ENCODE measurements at places on chromosomes 12 and 14.

- no peak for DNase-seq
These were observed 13.3 kb downstream of the BEST3 start for GRCh38 chr12:69685810-69686209.

DNA sequence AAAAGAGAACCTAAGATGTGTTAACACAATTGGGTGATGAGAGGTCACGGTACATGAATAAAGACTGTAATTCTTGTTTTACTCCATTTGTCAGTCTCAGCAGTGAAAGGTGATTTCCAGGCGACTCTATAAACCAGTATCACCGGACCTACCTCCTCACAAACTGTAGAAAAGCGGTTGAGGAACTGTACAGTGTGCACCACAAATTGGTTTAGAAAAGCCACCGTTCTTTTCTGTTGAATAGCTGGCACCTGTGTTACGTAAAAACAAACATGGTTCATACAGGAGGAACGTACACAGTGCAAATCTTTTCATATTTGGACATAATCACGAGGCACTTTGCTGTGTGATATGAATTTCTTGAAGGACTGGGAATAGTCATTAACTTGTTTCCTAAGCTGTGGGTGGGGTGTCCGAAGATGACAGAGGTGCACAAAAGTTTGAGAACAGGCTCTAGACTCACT lies 663 bp downstream of the WASHC3 start:
- DNase-seq = no peak

GRCh38 chr12:46435625-46436024 lies 63.1 kb upstream of the SLC38A2 start:
- DNase-seq = no peak

DNA sequence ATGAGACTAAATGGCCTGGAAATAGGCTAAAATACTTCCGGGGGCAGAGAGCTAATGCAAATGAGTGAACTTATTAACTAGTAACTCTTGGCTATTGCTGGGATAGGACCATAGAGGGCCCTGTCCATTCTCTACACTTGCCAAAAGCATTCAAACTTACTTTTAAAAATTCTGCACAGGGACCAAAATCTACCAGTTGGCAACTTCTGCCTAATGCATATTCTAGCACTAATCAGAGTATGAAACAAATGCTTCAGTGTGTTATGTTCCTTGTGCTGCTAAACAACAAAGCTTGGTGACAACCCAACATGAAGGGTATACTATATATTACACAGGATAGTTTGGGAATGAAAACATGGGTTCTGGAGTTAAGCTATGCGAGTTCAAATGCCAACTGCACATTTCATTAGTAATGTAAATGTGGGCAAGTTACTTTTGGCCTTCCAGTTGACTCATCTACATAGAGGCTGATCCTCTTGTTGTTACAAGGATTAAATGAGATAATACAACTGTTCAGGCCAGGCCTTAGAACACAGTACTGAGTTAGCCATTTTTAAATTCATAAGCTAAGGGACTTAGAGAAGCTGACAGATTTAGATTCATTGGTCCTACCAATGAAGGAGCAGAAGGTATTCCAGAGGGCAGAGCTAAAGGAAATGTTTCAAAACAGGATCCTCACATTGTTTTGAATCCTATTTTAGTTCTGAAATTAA lies 32.4 kb downstream of the HIGD1C start:
- no peak for DNase-seq

DNA sequence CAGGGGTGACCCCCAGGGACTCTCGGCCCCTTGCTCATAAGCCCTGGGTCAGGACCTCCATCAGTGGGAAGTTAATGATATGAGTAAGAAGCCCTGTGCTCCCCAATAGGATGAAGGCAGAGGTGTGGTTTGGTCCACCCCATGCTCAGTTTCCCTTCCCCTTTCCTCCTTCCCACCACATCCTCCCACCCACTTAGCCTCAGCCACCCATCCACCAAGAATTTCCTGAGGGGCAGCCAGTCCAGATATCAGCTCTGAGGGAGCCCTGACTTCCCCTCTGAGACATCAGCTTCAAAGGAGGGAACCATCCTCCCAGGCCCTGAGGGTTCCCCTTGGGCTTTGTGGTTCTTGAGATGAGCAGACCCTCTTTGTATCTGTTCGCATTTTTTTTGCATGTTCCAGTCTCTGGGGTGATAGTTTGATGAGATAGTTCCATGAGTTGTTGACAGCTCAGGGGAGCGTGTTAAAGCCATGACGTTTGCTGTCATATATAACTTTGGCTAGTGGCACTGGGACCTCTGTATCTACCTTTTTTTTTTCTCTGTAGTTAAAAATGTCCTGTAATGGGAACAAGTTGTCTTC lies 71.2 kb downstream of the LGMN start:
- no peak for DNase-seq

- DNase-seq = peak; percentile 50
These were observed at the start of gene CYP27B1 for GRCh38 chr12:57766464-57767304. CYP27B1 (minus strand) TSS chr12:57767078; CDS start chr12:57767041, 37 bp downstream.

DNA sequence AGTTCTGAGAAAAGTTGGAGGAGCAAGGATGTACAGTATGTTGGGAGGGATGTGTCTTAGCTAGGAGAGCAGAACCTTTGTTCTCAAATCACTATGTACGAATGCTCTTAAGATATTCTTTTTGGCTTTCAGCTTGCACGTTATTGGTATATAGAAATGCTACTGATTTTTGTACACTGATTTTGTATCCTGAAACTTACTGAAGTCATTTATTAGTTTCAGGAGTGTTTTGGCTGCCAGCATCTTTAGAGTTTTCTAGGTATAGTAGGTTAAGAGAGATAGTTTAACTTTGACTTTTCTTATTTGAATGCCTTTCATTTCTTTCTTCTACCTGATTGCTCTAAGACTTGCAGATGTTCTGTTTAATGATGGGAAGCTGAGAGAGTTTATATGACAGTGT lies 442.8 kb upstream of the FBXO33 start:
- no peak for DNase-seq

DNA sequence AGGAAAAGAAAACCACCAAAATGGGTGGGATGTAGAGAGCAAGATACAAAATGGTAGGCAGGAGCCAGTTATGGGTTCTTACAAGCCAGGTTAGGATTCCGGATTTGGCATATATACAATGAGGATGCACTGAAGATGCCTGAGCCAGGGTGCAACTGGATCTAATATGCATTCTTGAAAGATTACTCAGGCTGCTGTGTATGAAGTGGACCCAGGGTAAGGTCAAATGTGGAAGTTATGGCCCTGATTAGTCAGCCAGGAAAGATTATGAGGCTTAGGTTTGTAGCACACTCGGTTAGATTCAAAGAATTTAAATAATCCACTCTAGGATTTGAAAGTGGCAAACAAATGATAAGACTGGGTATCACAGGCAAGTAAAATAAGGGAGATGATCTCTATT lies 1750.7 kb upstream of the FLRT2 start:
- no peak for DNase-seq

DNA sequence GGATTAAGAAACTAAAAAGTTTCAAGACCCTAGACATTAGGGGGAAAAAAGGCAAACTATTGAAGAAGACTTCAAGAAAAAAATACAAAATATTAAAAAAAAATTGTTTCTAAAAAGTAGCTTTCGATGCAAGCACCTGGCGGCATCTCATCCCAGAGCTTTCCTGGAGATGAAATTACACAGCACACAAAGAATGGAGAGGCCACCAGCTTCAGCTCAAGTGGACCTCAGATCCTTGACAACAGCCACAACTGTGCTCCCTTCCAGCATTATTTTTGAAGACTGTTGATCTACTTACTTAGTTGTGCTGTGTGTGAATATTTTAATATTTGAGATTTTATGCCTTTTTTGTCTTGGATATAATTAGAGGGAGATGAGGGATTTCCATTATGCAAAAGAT lies 479.0 kb downstream of the GLT1D1 start:
- DNase-seq = no peak

GRCh38 chr12:50085615-50086072 lies 502 bp downstream of the SMARCD1 start:
- peak; percentile 42 for DNase-seq

GRCh38 chr12:32895688-32896431 lies 717 bp downstream of the PKP2 start:
- peak; percentile 51 for DNase-seq

DNA sequence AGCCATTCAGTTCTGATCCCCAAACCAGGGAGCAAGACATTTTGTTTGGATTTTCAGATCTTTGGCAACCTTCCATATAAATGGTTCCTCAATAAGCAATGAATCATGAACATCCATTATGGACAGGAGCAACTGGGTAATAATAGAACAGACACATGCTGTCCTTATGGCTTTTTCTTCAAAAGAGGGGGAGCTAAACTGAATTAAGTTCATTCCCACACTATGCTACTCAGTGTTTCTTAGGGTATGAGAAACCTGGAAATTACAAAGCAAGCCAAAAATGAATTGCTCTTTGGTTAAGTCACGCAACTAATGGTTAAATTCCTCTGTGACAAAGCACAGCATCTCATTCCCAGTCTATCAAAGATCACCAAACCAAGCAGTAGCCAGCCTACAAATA lies 51.0 kb downstream of the PTGER2 start:
- no peak for DNase-seq

GRCh38 chr12:126681676-126682075 lies 1585.3 kb upstream of the TMEM132C start:
- no peak for DNase-seq

- DNase-seq = no peak
These were observed 703.6 kb upstream of the FLRT2 start for GRCh38 chr14:84826294-84826693.

DNA sequence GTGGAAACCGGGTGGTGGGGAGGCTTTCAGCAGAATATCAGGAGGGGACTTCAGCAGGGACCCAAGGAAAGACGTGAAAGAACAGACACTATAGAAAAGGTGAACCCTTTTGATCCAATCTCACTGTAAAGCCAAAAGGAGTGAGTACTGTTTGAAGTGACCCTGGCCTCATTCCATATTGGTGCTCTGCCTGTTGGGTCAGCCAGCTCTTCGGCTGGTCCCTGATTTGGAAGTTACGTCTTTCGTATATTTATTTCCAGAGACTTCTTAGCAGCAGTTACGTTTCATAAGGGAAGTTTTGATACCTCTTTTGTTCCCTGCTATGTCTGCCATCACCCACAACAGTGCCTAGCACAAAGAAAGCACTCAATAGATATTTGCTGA lies 21.9 kb downstream of the WNT5B start:
- DNase-seq = no peak
